ENCODE measurements at places on chromosomes 2 and 18. TPM values are rescaled to one million over a fixed set of nuclear protein-coding genes. Genes with fewer than 3 reads are reported as not detected.

The SCG2 gene
- 0.12 TPM for total RNA-seq

The SLC9A4 gene
- total RNA-seq = 0.18 TPM

The SCTR gene
- total RNA-seq = not detected

The TFPI gene
- not detected for total RNA-seq

The PIEZO2 gene
- total RNA-seq = not detected

The AQP12B gene
- not detected for total RNA-seq

The INHA gene
- not detected for total RNA-seq

The SOCS6 gene
- 2.4 TPM for total RNA-seq

The SALL3 gene
- not detected for total RNA-seq

The ZNF804A gene
- not detected for total RNA-seq

The CDH19 gene
- total RNA-seq = not detected

The RAX gene
- not detected for total RNA-seq

The SLC8A1 gene
- total RNA-seq = 0.44 TPM

The CDH2 gene
- total RNA-seq = 0.14 TPM

The G6PC2 gene
- not detected for total RNA-seq

The METAP1D gene
- total RNA-seq = 3.9 TPM

The NAT8 gene
- total RNA-seq = not detected

The CLK1 gene
- 129 TPM for total RNA-seq

The PLCD4 gene
- 0.30 TPM for total RNA-seq

The DCDC2C gene
- not detected for total RNA-seq

The TMEM237 gene
- total RNA-seq = 19.6 TPM

The CYRIA gene
- total RNA-seq = 0.77 TPM

The REG3A gene
- total RNA-seq = not detected

The LAMA3 gene
- not detected for total RNA-seq

The ITPRIPL1 gene
- total RNA-seq = 56.9 TPM

The FSHR gene
- not detected for total RNA-seq

The NEURL3 gene
- 0.38 TPM for total RNA-seq

The CAPN10 gene
- total RNA-seq = 75.8 TPM
